ENCODE measurements at places on chromosomes 13 and 19. TPM values are rescaled to one million over a fixed set of nuclear protein-coding genes. Genes with fewer than 3 reads are reported as not detected.

GRCh38 chr19:47652285-47652684, 43.4 kb downstream of the BICRA start:
- no peak for ATAC-seq

- ATAC-seq = no peak
Observed at GRCh38 chr13:98299966-98300350, 122.9 kb upstream of the RNF113B start.

Gene PRR36
- 0.19 TPM for total RNA-seq

Gene DMRTC2
- total RNA-seq = not detected

All from activated T-helper 17 cell treated with anti-CD3 and anti-CD28 coated beads, Interleukin-2, amount 50 U/mL, for 72 hours (primary cell).